ENCODE measurements at places on chromosomes 5 and 9.

- no peak for DNase-seq
Measured at GRCh38 chr5:53322257-53322656, 158.2 kb upstream of the FST start.

GRCh38 chr5:44783634-44784315 is 25.0 kb upstream of the MRPS30 start:
- no peak for DNase-seq

- no peak for DNase-seq
Measured at GRCh38 chr9:100440071-100440470, 13.1 kb downstream of the MSANTD3 start.

GRCh38 chr9:127783111-127784008 is 2.5 kb upstream of the CDK9 start:
- DNase-seq = no peak

DNA sequence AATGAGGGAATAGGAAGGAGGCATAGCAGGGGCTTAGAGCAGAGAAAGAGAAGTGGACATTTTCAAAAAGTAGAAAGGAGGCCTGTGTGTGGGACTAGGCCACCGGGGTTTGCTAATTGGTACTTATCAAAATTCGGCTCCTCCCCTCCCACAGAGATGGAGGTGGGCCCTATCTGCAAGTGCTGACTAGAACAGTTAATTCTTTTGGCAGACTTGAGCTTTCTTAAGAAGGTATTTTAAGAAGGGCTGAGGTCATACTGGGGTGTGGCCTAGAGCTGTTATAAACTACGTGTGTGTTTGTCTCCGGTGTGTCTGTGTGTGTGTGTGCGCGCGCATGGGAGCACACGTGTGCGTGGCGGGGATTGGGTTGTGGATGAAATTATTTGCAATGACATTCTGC is 1086.5 kb downstream of the EFNA5 start:
- DNase-seq = no peak

DNA sequence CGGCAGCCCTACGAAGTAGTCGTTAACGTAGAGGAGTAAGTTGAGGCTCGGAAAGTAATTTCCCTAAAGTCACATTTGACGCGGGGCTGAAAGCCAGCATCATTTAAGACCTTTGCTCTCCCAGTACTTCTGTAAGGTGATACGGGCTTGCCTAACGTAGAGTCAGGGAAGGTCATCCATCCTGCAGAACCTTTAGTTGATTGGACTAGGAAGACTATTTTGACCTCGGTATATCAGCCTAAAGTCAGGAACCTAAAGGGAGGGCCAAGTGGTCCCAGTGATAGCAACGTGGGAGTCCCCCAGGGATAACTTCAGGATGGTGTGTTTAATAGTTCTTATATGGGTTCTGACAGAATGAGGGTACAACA is 657 bp downstream of the NUP214 start:
- DNase-seq = no peak

GRCh38 chr9:25353783-25354182 is 324.5 kb downstream of the TUSC1 start:
- DNase-seq = no peak

DNA sequence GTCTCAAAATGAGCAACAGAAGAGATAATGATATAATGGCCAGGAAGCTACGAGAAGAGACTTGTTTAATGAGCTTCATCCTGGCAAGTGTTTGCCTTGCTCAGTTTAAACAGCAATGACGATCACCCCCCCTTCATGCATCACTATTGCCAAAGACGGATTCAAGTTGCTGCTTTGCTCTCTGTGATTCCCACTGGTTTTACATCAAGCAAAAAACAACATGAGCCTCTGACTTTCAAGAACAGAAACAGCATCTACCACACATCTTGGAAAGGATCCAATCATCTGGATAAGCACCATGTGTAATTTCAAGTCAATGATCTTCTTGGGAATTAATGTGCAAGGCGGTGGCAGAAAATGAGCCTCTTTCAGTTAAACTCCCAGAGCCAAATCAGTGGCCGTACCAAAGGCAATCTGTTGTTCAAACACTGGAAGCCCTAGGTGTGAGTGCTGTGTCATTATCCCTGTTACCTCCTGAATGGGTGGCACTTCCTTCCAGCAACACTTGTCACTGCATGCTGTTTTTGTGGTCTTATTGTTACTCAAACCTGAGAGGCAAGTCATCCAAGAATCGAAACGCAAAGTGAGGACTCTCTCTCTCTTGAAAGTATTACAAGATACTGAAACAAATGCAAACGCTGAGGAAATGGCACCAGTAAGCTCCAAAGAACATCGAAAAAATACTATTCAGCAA is 72.8 kb downstream of the MED27 start:
- no peak for DNase-seq

DNA sequence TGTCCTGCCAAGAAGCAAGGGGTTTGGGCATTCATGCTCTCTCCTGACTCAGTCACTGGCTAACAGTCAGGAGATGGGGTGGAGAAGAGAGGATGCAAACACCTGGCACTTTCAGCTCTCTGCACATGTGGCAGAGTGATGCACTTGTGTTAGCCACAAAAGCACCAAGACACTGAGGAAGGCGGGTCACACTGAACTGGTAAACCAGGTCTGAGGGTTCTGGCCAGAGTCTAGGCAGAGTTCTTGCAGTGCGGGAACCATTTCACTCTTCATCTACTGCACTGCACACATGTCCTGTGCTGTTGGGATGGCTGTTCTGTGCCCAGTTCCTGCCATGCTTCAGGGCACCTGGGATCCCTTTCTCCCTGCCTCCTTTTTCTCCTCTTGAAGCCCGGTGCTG is 157.1 kb upstream of the GDNF start:
- DNase-seq = no peak

- DNase-seq = no peak
Measured at GRCh38 chr5:149611326-149611725, 30.0 kb downstream of the ARHGEF37 start.

DNA sequence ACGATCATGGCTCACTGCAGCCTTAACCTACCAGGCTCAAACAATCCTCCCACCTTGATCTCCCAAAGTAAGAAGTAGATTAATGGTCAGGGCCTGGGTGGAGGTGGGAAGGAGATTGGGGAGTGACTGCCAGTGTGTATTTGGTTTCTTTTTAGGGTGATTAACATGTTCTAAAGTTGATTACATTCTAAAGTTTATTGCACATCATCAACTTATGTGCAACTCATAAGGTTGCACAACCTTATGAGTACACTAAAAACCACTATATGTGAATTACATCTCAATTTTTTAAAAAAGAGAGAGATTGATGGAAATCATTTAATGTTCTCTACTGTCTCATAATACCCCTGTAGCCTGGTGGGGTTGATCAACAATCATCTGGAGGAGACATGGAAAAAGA is 218.1 kb downstream of the AOPEP start:
- DNase-seq = no peak

DNA sequence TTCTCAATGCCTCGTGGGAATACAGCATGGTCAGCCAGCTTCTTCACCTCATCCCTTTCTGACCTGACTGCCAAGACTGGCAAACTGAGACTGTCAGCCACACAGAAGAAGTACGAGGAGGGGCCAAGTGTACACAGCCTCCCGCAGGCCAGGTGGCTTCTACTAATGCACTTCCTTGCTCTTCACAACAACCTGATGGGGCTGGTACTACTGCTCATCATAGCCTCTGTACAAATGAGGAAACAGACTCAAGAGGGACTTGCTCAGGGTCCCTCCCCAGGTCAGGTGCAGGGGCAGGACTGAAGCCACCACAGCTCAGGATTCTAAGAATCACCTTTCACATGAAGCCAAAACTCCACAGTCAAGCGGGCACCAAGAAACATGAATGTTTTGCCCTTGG is 21.3 kb downstream of the NIPAL4 start:
- no peak for DNase-seq

DNA sequence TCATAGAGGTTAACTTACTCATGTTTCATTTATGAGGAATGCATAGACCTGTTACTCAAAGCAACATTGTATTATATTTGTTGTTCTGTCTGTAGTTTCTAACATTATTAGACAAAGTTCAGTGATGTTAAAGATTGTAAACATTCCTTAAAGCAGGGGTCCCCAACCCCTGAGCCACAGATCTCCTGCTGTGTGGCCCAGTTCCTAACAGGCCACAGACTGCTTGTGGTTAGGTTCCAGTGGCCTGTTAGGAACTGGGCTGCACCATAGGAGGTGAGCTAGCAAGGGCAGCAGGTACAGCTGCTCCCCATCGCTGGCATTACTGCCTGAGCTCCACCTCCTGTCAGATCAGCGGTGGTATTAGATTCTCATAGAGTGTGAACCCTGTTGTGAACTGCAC is 181.1 kb downstream of the KDM4C start:
- DNase-seq = no peak

GRCh38 chr5:159359408-159359807 is 29.1 kb upstream of the IL12B start:
- no peak for DNase-seq

- DNase-seq = no peak
Measured at GRCh38 chr5:111070272-111071134, 1.0 kb upstream of the TSLP start.

DNA sequence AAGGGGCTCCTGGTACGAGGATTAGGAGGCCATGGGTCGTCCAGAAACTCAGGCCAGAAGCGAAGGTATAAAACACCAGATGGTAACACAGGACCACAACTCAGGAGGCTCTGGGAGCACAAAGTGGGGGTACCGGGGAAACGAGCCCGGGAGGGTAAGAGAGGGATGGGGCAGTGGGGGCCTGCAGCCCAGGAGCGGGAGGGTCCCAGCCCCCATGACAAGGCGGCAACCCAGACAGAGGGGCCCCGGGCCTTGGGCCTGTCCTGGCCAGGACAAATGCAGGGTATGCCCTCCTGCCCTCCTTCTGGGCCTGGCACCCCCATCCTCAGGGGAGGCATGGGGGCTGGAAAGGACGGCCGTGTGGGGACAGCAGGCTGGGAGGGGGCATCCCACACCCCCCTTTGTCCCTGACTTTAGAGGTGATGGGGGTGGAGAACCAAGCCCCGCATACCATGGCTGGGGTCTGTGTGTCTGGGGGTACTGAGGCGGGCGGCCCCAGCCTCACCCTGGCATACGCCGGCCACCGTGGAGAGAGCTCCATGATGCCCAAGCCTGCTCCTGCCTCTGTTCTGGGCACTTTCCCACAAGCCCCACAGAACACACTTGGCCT is 47.0 kb upstream of the EXOC3 start:
- DNase-seq = no peak

GRCh38 chr9:108913391-108913790 is 20.5 kb downstream of the ELP1 start:
- no peak for DNase-seq

- no peak for DNase-seq
Measured at GRCh38 chr9:109974143-109974917, 194.3 kb downstream of the PALM2AKAP2 start.

DNA sequence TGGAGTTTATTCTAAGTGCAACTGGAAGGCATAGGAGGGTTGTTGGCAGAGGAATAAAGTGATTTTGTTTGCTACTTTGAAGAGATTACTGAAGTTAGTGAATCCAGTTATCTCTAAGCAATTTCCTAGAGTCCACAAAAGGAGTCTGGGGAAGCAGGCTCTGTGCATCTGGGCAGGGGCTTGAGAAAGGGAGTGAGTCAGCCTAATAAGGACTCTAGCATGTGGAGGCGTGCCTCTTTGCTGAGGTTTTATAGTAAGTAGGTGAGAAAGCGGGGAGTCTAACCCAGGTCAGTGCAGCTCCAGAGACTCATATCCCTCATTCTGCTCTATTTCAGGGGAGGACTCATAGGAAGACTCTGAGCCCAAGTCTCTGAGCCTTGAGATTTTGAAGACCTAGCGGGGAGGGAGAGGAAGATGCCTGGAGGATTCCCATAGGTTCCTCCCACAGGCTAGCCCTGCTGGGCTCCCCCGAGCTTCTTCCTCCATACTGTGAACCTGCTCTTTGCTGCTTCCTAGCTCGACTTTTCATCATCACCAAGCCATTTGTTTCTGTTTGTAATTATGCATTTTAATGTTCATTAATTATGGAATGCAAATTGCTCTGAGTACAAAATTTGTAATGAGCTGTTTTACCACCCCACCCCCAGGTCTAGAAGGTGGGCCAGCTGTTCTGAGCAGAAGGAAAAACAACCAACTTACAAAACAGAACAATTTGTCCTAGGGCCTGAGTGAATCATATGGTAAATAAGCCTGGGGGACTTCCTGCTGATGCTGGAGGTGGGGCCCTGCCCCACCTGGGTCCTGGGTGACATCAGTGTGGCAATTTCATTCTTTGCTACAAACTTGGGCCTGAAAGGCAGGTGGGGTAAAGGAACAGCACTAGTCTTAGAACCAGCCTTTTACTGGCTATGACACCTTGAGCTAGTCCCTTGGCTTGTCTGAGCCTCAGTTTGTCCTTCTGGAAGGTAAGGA is 150.2 kb downstream of the TRIM32 start:
- no peak for DNase-seq

GRCh38 chr5:368183-369084 is 46.9 kb downstream of the AHRR start:
- DNase-seq = no peak

DNA sequence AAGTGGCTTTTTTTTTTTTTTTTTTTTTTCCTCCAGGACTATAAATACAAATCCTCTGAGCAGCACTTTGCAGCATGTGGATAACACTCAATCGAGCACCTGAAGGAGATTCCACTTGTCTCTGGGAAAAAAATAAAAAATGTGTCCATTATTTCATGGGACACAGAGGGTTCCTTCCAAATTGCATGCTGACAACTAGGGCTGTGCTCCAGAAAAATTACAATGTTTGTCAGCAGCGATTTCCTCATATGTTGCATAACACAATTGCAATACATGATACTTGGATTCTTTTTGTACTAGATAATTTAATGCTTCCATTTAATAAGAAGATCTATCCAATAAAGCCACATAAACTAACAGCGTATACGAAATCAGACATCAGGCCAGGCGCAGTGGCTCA is 84.4 kb downstream of the CDH18 start:
- no peak for DNase-seq

DNA sequence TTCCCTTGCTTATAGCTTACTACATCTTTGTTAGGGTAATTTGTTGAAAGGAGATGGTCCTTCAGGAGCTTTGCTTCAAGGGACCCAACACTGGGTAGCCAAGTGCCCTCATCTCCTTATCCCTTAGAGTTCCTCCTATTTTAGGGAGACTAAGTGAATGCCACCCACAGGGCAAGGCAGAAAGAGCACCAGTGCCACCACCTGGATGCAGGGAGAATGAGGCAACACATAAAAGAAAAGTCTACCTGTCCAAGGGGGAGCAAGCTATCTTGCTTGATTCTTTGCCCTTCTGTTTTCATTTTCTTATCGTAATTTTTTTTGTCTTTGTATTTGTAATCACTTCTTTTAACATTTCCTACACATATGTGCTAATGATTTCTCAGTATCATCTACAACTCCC is 205.5 kb downstream of the NPR3 start:
- DNase-seq = no peak

- DNase-seq = no peak
Measured at GRCh38 chr9:135074354-135075233, 12.9 kb upstream of the OLFM1 start.

- DNase-seq = no peak
Measured at GRCh38 chr5:34657988-34658387, 1.9 kb downstream of the RAI14 start.

DNA sequence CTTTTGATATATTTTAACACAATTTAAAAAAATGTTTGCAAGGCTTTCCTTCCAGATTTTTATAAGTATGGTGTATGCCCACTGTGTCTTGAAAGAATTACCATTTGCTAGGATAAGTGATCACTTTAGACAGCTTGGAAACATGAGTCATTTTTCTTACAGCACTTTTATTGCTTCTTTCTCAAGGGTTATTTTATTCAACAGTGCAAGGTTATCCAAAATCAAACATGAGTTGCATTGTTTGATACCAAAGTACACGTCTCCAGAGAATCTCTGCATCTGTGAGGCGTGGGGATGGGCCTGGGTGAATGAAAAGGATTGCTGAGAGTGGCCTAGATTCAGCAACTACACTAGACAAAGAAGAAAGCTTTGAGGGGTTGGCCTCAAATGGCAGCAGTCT is 329.6 kb downstream of the ADAMTS6 start:
- DNase-seq = no peak

- DNase-seq = no peak
Measured at GRCh38 chr5:179887095-179887494, 20.6 kb downstream of the TBC1D9B start.

Data from stimulated activated CD4-positive, alpha-beta T cell treated with anti-CD3 and anti-CD28 coated beads, TNF-alpha, amount 100 ng/mL, for 1 hour (primary cell).